ENCODE measurements at places on chromosomes 12 and 14. TPM values are rescaled to one million over a fixed set of nuclear protein-coding genes. Genes with fewer than 3 reads are reported as not detected.

Gene HOXC4
- not detected for total RNA-seq

Gene ANG
- 7.8 TPM for total RNA-seq

Gene MYL2
- total RNA-seq = not detected

Gene ANAPC7
- total RNA-seq = 48.6 TPM

Gene TMEM260
- total RNA-seq = 11.7 TPM

Gene LTB4R
- total RNA-seq = 0.75 TPM

Gene DENND5B
- 11.5 TPM for total RNA-seq

Gene TUBA1A
- 652 TPM for total RNA-seq

Gene PYGL
- total RNA-seq = 31.6 TPM

Gene SYNDIG1L
- not detected for total RNA-seq

Gene VEZT
- 75.9 TPM for total RNA-seq

Gene AMN
- total RNA-seq = not detected

Measured in aortic smooth muscle cell (primary cell).